Activated T-helper 1 cell treated with anti-CD3 and anti-CD28 coated beads, Interleukin-12 subunit alpha, Interleukin-12 subunit beta, Interleukin-2, Interleukin-4 antibody, amounts not matched to agents 30 ng/mL and 10 ng/mL and 1 ng/mL, durations not matched to agents 14 hours and 24 hours and 36 hours (primary cell): ENCODE measurements at places on chromosomes 13 and 19. TPM values are rescaled to one million over a fixed set of nuclear protein-coding genes. Genes with fewer than 3 reads are reported as not detected.

Gene ETHE1
- total RNA-seq = 55.1 and 55.4 TPM in 2 replicates

Gene RFPL4A
- not detected in 2 replicates for total RNA-seq

Gene STOML3
- not detected in 2 replicates for total RNA-seq

Gene DMAC2
- 56.7 and 57.3 TPM in 2 replicates for total RNA-seq

Gene CATSPERD
- not detected in 2 replicates for total RNA-seq

Gene C19orf81
- total RNA-seq = not detected in 2 replicates

Gene PDE4A
- total RNA-seq = 67.7 and 71.1 TPM in 2 replicates

Gene TBC1D17
- 38.7 and 41.8 TPM in 2 replicates for total RNA-seq

Gene ZNF726
- 10.7 and 12.6 TPM in 2 replicates for total RNA-seq

Gene FCER2
- total RNA-seq = not detected in 2 replicates

Gene NXNL1
- total RNA-seq = not detected in 2 replicates

Gene NKG7
- 376 and 393 TPM in 2 replicates for total RNA-seq

Gene MYDGF
- total RNA-seq = 97.1 and 98.0 TPM in 2 replicates

Gene KLF5
- 2.4 and 2.5 TPM in 2 replicates for total RNA-seq

Gene ZNF442
- 0.39 and 0.47 TPM in 2 replicates for total RNA-seq

Gene CEACAM7
- total RNA-seq = not detected in 2 replicates

Gene TEAD2
- total RNA-seq = not detected in 2 replicates

Gene TPP2
- total RNA-seq = 77.0 and 78.9 TPM in 2 replicates

Gene FGF22
- total RNA-seq = not detected in 2 replicates

Gene CILP2
- total RNA-seq = 0.26 and 0.29 TPM in 2 replicates

Gene SMAD9
- total RNA-seq = 0.08 TPM in 1 of 2 replicates, not detected in the other

Gene CBY2
- total RNA-seq = not detected in 2 replicates

Gene KLK13
- total RNA-seq = not detected in 2 replicates

Gene LCP1
- total RNA-seq = 758 and 774 TPM in 2 replicates

Gene USPL1
- 17.2 and 17.5 TPM in 2 replicates for total RNA-seq

Gene ZNF793
- total RNA-seq = 0.39 and 0.44 TPM in 2 replicates

Gene UQCRFS1
- 40.3 and 43.6 TPM in 2 replicates for total RNA-seq

Gene ZNF296
- 4.3 and 4.7 TPM in 2 replicates for total RNA-seq

Gene CGB1
- not detected in 2 replicates for total RNA-seq

Gene ZNF667
- 0.05 and 0.07 TPM in 2 replicates for total RNA-seq

Gene SYNE4
- 1.7 and 1.8 TPM in 2 replicates for total RNA-seq

Gene GPX4
- total RNA-seq = 236 and 241 TPM in 2 replicates

Gene PGLYRP1
- not detected in 2 replicates for total RNA-seq

Gene IFNL1
- total RNA-seq = 0.23 TPM in 1 of 2 replicates, not detected in the other

Gene CBLC
- total RNA-seq = not detected in 2 replicates

Gene ZSCAN5C
- not detected in 2 replicates for total RNA-seq

Gene ERICH6B
- total RNA-seq = not detected in 2 replicates

Gene ZNF460
- 41.4 and 47.7 TPM in 2 replicates for total RNA-seq

Gene CLDND2
- 16.2 and 23.2 TPM in 2 replicates for total RNA-seq
